ENCODE measurements at places on chromosomes 4 and X. TPM values are rescaled to one million over a fixed set of nuclear protein-coding genes. Genes with fewer than 3 reads are reported as not detected.
A peak's percentile ranks its signal among the peaks of the same experiment; 100 is the strongest.

- peak; percentile 30 for DNase-seq
Measured at GRCh38 chr4:60989141-60989540, 211.0 kb upstream of the ADGRL3 start.

GRCh38 chr4:168893807-168894206 lies 116.2 kb downstream of the CBR4 start:
- DNase-seq = no peak

DNA sequence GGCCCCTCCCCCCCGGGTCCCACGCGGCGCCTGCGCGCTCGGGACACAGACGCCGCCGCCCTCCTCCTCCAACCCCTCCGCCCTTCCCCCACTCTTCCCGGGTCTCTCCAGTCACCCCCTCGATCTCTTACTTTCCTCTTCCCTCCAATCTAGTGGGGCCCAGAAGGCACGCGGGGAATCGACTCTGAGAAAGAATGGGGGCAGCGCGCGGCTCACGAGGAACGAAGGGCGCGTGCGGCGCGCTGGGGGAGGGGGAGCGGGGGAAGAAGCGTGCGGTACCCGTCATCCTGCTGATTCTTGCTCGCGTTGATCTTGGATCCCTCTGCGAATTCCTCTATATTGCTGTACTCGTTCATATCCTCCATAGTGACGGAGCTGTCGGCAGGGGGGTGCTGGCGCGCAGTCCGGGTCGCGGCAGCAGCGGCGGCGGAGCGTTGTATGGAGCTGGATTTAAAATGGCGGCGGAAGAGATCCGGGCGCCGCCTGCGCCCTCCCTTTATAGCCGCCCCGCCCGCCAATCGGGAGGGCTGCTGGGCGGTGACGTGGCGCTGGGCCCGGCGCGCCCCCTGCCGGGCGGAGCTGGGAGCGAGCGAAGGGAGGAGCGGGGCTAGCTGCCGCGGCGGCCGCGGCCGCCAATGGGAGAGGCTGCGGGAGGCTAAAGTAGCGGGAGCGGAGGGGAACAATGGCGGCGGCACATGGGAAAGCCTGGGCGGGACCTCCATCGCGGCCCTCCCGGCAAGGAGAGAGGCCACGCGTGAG lies 1.1 kb downstream of the HNRNPDL start:
- peak; percentile 96 for DNase-seq

- DNase-seq = no peak
Measured at GRCh38 chr4:53777244-53777984, 186.1 kb upstream of the LNX1 start.

GRCh38 chr4:128335541-128335940 lies 47.9 kb upstream of the PGRMC2 start:
- no peak for DNase-seq

- peak; percentile 8 for DNase-seq
Measured at GRCh38 chrX:53440621-53441517, 6.7 kb upstream of the HSD17B10 start.

DNA sequence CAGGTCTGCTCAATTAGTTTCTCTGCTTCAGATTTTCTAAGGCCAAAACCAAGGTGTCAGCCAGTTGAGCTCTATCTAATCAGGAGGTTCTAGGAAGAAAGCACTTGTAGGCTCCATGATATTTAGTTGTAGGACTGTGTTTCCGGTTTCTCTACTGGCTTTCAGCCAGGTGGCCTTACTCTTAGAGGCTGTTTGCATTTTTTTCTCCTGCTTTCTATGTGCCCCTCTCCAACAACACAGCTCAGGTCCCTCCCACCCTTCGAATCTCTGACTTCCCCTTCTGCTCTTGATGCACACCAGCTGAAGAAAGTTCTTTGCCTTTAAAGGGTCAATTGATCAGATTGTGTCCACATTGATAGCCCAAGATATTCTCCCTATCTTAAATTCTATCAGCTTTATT lies 245.2 kb downstream of the RAB28 start:
- DNase-seq = no peak

DNA sequence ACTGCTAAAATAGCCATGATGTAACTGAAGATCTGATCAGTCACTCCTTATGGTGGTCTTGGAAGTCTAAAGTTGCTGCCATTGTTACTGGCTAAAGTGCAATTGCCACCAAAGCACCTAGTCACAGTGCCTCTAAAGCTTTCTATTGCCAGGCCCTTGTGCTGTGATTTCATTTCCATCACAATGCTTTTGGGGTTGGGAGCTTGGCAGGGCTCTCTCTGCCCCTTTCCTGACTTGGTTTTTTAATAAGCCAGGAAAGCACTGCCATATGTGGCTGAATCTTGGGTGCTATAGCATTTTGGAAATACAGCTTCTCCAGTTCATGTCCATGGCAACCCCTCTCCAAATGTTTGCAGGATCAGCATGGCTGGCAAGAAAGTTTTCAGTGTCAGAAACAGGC lies 1712.4 kb upstream of the TENM3 start:
- no peak for DNase-seq

Gene ZNF595
- 17.1 TPM for total RNA-seq

Gene TLR3
- 0.57 TPM for total RNA-seq

Gene ARHGAP4
- total RNA-seq = 15.7 TPM

Gene TMEM175
- total RNA-seq = 22.3 TPM

Gene CCNA2
- total RNA-seq = 88.3 TPM

Gene SEC24D
- total RNA-seq = 32.0 TPM

Gene AFM
- total RNA-seq = 4.1 TPM

Gene GABRQ
- 0.07 TPM for total RNA-seq

All from Caco-2 (cell line).